SK-N-SH (cell line): ENCODE measurements at places on chromosomes 13 and 19.
A peak's percentile ranks its signal among the peaks of the same experiment; 100 is the strongest.

GRCh38 chr13:47287291-47287751, 390.5 kb upstream of the HTR2A start:
- DNase-seq = no peak

- no peak for DNase-seq
Observed at GRCh38 chr19:1018932-1019615, 1.8 kb downstream of the TMEM259 start.

- DNase-seq = no peak
Observed at GRCh38 chr13:51786425-51787265, 17.3 kb downstream of the DHRS12 start.

DNA sequence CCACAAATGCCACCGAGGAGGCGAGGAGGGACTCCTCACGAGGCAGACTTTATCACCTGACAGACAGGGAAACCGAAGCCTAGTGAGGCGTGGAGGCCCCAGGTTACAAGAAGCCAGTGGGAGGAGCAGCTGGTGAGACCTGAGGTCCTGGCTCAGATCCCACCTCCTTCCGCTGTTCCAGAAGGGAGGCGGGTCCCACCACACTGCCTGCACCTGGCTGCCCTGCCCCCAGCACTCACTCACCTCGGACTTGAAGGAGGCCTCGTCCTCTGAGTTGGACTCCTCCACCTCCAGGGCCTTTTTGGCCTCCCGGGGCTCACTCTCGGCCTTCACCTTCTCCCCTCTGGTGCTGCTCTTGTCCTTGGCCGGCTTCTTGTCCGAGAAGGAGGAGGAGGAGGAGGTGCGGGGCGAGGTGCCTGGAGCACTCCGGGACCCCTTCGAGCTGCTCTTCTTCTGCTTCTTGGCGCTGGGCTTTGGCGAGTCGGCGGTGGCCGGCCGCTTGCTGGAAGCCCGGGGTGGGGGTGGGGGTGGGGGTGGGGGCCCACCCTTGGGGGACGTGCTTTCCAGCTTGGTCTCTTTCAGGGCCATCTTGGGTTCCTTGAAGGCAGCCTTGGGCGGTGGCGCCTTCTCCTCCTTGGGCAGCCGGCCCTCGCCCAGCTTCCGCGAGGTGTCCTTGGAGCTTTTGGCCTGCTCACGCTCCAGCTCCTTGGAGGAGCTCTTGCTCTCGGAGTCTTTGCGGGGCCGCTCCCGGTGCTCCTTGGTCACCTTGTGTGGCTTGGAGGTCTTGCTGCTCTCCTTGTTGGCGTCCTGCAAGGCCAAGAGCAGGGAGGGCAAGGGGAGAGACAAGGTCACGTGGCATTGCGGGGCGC, 57.7 kb downstream of the MLLT1 start:
- no peak for DNase-seq

- no peak for DNase-seq
Observed at GRCh38 chr13:32311188-32311897, 3.8 kb downstream of the ZAR1L start.

DNA sequence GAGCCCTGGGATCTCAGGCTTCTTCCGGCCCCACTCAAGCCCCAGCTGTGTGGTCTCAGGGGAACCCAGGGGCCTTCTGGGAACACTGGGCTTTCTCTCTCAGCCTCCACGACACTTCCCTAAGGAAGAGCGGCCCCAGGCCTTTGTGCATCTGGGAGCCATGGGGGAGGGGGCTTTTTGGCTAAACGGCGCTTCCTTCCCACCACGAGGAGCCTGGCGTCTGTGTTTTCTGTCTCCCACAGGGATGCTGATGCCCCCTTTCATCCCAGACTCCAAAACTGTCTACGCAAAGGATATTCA, 24.2 kb upstream of the TMEM255B start:
- DNase-seq = no peak

GRCh38 chr19:13160557-13160956, 10.3 kb downstream of the IER2 start:
- DNase-seq = no peak

GRCh38 chr13:70856711-70857110, 748.5 kb upstream of the KLHL1 start:
- no peak for DNase-seq

DNA sequence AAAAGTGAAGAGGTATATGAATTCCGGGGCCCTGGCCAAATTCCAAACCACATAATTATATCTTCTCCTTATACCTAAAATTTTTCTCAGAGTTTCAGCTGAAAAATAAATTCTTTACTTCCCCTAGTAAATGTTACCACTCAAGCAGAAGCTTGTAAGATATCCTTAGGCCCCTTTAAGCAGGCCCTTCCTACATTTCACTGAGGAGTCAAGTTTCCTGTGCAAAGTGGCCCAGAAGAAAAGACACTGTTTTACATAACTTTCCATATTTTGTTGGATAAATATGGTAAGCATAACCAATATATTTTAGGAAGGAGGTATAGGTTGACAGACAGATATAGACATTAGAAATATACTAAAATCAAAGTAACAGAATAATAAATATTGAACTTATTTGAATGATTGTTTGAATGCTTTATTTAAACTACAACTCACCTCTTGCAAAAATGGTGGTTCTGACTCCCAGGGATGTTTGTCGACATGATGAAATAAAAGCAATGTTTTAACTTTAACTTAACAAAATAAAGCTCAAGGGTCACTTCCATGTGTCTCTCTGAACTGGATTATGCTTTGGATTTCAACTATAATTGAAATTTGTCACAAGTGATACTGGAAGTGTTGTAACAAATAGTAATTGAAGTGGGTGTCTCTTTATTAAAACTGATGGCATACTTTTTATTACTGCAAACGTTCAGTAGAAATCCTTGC, 141.2 kb downstream of the SPRY2 start:
- DNase-seq = no peak

GRCh38 chr13:36841391-36841790, 22.4 kb downstream of the RFXAP start:
- DNase-seq = no peak

DNA sequence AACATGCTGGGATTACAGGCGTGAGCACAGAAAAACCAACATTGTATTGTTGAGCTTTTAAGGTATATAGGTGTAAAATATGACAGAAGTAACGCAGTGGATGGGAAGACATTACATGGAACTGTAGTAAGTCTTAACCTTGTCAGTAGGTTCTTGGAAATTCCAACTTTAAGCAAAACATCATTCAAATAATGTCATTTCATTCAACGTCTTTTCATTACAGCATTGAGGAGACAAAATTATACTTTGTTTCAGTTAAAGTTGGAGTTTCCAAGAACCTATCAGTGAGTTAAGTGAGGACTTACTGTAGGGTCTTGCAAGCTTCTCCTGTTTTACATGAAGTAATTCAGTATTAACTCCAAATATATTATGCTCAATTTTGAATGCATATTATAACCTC, 27.0 kb upstream of the GPR183 start:
- DNase-seq = no peak

GRCh38 chr19:45640849-45641273, 1.7 kb upstream of the EML2 start:
- DNase-seq = no peak

GRCh38 chr13:89900104-89900765, 1447.3 kb upstream of the MIR17HG start:
- no peak for DNase-seq

GRCh38 chr19:11446271-11446651, 10.8 kb downstream of the PRKCSH start:
- DNase-seq = no peak

DNA sequence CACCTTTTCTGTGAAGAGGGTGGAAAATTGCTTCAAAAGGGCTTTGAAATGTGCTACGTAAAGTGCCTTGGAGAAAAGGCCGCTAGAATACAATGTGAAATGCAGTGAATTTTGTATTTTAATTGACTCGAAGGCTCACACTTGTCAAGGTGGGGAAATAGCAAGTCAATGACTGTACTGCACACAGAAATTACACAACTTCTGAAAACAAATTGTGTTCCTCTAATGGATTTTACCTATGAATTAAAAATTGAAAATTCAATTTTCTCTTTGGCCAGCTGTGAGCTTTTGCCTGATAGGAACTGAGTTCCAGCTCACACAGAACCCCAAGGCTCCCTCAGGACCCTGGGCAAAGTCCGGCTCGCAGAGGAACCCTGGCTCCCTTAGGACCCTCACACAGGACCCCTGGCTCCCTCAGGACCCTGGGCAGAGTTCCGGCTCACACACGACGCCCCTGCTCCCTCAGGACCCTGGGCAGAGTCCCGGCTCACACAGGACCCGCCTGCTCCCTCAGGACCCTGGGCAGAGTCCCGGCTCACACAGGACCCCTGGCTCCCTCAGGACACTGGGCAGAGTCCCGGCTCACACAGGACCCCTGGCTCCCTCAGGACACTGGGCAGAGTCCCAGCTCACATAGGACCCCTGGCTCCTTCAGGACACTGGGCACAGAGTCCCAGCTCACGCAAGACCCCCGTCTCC, 324.9 kb downstream of the UQCRFS1 start:
- DNase-seq = no peak

- DNase-seq = peak; percentile 19
Observed at GRCh38 chr13:19634256-19634740, 839 bp downstream of the MPHOSPH8 start.
